Fibroblast of lung (primary cell): ENCODE measurements at places on chromosomes 4 and X. TPM values are rescaled to one million over a fixed set of nuclear protein-coding genes. Genes with fewer than 3 reads are reported as not detected.
A peak's percentile ranks its signal among the peaks of the same experiment; 100 is the strongest.

The TRPC3 gene
- total RNA-seq = 1.0 and 1.2 TPM in 2 replicates

DNA sequence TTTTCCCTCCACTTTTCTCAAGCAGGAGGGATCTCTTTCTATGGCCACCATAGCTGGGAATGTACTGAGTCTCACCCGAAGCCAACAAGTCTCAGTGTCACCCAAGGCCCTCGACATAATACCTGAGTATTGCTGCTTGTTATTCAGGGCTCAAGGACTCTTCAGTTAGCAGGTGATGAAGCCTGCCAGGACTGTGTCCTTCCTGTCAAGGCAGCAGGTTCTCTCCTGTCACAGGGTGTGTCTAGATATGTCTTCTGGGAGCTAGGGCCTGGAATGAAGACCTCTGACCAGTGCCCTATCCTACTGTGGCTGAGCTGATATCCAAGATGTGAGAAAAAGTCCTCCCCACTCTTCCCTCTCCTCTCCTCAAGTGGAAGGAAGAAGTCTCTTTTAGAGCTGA is 391.0 kb upstream of the DIPK2B start:
- no peak for DNase-seq

DNA sequence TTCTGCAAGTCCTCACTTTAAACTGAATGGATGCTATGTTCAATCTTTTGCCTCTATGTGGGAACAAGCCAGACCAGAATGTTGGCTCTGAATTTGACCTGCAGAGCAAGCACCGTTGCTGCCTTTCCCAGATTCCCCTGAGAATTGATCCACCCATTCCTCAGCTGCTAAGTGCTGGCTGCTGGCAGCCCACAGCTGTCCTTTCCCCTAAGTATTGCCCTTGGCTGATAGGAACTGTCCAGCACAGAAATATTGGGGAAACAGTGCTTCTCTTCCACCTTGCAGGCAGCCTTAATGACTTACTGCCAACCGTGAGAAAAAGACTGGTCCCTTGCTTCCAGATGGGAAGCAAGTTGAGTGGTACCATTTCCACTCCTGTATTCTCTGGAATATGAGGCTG is 475.9 kb downstream of the PDHA2 start:
- DNase-seq = no peak

GRCh38 chrX:73289039-73289438 is 74.4 kb upstream of the NAP1L2 start:
- no peak for DNase-seq

The KDR gene
- total RNA-seq = 0.26 TPM in 1 of 2 replicates, not detected in the other

- DNase-seq = no peak
Observed at GRCh38 chrX:24426921-24427746, 38.0 kb upstream of the PDK3 start.

DNA sequence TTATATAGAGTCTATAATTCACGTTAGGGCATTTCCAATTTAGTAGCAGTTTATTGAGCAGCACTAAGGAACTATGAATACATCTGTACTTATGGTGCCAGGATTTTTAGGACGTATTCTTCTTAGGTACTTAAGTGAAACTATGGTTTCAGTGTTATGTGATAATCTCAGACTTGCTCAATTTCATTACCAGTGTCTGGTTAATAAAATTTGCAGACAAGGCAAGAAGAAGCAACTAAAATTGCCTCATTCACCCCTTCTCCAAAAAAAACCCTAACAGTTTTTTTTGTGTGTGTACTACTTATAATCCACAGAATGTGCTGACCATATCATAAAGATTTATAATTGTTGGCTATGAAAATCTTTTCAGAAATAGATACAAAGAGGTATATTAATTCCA is 6.0 kb upstream of the CXCL10 start:
- DNase-seq = no peak

- DNase-seq = no peak
Observed at GRCh38 chrX:6184900-6185515, 43.7 kb downstream of the NLGN4X start.

DNA sequence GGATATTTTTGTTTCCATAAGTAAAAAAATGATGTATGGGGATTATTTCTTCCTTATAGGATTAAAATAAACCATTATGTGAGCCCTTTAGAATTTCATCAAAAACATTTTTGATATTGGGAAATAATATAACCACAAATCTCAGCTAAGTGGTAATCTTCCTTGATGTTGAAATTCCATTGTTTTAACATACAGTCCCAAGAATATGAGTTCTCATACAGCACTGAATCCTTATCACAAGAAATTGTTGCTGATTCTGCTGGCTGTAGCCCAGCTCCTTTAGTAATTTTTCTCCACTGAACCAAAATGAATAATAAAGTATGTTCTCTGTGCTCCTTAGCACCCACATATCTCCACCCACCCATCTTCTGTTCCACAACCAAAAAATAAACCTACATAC is 41.9 kb upstream of the FAM47B start:
- peak; percentile 38 for DNase-seq

DNA sequence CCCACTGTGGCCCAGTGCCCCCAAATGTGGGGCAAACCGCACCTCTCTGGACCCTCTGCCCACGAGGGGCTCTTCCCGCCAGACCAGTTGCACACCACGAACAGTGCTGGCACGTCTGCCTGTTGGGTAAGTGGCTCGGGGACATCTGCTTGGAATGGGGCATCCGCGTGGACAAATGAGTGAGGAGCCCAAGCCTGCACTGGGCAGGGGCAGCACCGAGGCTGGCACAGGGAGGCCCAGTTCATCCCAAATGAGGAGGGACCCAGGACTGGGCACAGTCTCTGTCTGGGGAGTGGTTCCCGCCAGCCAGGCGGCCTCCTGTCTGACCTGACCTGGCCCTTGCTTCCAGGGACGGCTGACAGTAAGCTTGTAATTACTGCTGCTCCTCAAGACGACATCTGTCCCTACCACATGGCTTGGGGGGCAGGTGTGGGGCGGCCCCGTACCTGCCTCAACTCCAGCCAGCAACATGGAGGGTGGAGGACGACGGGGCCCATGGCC is 3.2 kb downstream of the SPON2 start:
- no peak for DNase-seq

DNA sequence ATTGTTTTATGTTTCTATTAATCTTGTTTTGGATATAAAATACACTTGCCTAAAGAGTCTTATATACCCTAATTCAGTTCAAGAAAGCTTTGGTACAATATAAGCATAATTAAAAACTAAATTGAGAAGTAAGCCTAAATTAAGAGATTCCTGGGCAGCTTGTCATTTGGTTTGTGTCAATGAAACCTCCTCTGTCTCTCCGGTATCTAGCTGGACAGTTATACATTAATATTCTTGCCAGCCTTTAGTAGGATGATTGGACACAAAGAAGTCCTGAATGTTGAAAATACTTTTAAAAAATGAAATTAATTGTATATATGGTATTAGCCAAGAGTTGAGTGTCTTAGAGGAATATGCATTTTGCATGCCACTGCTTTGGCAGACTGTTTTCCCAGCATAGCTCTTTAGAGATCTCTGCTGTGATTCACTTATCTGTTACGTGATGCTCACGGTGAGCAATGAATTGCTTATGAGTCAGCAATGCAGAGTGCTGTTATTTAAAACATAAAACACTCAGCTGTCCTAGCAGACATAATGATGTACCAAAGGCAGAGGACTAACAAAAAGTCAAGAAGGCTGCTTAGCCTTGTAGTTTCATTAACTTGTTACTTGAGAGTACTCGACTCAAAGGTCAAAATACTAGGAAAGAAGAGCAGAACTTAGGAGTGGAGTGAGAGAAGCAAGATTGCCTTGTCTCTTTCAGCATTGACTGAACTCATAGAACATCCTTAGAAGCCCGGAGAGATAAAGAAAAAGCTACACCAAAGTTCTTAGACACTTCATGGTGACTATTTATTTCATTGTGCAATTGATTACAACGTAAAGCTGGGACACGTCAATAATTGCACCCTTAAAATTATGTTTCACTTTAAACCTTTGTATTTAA is 1296.1 kb upstream of the PCDH7 start:
- DNase-seq = peak; percentile 82

GRCh38 chr4:110108422-110108821 is 90.0 kb downstream of the ELOVL6 start:
- DNase-seq = no peak

- peak; percentile 6 for DNase-seq
Observed at GRCh38 chrX:2320580-2321327, 180.0 kb downstream of the DHRSX start.

GRCh38 chrX:70139736-70140135 is 6.5 kb downstream of the IGBP1 start:
- DNase-seq = no peak

The TNIP3 gene
- total RNA-seq = 0.26 and 0.50 TPM in 2 replicates

DNA sequence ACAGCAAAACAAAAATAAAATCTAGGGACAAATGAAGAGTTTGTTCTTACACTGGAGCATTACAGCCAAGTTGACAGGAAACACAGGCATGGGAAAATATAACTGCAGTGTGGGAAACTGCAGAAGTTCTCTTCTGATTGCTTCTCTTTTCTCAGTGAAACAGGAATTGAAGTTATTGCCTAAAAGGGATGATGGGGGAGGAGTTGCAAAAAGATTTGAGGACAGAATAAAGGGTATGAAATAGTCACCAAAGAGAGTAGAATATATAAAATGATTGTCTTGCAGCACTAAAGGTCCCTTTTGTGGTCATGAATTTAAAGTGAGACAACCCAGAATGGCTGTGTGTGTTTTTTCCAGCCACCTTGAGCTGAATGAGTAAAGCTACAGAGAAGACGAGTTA is 103.7 kb downstream of the JADE1 start:
- DNase-seq = no peak

- no peak for DNase-seq
Observed at GRCh38 chr4:21749924-21750323, 198.6 kb downstream of the KCNIP4 start.

DNA sequence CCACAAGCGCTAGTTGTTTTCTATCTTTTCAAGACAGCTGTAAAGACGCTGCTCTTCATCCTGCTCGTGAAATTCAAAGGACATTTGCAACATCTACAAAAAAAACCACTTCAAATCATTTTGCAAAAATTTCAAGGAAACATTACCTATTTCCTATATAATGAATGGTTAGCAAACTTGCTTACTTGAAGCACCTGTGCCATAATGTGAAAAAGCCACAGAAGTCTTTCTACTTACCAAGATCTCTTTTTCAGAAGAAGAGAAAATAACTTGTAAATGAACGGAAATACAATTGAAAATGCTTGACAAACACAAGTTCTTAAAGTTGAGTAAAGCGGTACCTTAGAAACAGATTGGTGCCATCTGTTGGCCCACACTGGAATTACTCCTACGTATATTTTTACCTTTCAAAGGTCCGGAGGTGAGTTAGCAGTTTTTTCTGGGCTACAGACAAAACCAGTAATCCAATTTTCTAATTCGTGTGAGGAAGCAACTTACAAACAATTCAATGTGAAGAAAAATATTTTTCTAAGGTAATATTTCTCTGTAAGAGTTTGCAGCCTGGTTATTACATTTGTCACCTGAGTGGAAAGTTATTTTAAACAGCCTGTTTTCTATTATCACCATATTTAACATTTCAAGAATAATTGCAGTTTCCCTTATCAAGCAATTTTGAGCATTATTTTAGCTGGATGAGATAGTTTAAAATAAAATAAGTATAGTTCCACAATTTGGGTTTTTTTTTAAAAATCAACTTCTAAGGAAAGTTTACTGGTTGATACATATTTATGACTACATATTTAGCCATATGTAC is at the start of gene TLR6:
Gene TLR6 (minus strand): TSS at position 294 of the 814 bp plus-strand sequence. CDS start 27,344 bp downstream, outside the sequence.
- peak; percentile 66 for DNase-seq

- DNase-seq = no peak
Observed at GRCh38 chrX:18875256-18875878, 108.5 kb downstream of the PHKA2 start.

DNA sequence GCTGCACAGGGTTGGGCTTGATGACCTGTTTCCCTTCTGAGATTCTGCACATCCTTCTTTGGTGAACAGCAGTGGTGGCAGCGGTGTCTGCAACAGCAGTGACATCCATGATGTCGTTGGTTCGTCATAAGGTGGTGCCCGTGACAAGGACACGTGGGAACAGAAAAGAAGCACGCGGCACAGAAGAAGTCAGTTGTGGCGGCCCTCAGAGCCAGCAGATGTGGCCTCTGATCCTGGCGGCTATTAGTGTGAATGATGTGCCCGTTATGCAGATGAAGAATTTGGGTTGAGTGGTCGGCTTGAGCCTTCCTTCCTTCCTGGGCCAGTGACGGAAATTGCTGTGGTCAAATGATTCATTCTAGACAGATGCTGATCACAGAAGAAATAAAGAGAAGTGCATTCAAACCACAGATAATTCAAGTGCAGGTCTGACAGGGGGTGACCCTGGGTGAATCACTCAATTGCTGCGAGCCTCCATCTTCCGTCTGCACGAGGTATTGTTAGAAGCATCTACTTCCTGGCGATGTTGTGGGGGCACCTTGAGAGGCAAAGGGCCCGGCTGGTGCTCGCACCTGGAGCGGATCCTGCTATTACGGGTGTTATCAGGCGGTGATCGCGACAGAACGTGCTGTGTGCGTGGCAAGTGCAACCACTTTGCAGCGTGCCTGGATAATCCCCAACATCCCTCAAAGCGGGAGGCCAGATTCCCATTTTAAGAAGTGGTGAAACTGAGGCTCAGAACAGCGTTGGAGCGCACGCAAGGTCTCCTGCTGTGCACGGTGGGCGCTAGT is 215.2 kb upstream of the PSAPL1 start:
- peak; percentile 99 for DNase-seq
